ENCODE measurements at places on chromosomes 4 and X.
A peak's percentile ranks its signal among the peaks of the same experiment; 100 is the strongest.

DNA sequence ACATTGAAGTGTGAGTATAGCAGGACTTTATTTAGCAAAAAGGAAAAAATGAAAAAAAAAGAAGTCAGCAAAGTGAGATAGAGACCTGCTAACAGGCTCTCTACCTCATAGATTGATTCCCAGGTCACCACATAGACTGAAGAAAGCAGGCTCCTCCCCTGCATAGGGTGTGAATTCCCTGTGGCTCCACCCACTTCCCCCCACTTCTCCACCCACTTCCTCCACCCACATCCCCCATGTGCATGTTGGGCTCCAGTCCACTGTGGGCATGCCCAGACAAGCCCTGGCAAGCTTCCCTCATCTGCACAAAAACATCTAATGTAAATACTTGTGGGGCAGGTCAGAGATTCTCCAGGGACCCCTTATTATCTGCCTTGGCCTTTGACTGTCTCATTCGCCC is 97.8 kb downstream of the TMEM47 start:
- DNase-seq, result no peak

- DNase-seq, result no peak
Observed at GRCh38 chr4:26132858-26133257, 188.0 kb upstream of the RBPJ start.

- no peak for DNase-seq
Observed at GRCh38 chrX:86121916-86122315, 26.3 kb upstream of the DACH2 start.

GRCh38 chr4:45750721-45751120 is 373.1 kb downstream of the GABRG1 start:
- DNase-seq, result no peak

DNA sequence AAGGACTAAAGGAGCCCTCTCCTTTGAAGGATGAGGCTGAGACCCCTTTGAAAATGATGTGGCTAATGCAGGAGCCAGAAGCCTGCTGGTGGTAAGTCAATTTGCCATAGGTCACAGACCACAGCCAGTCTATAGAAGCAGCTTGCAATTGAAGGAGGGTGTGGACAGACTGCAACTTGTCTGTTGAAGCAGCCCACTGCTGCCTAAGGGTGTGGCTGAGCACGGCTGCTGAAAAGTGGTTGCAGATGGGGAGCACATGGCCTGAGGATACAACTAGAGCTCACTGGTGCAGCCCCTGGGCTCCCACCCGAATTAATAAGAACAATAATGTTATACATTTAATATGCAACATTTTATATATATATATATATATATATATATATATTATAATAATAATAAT is 11.4 kb upstream of the EXOC1L start:
- DNase-seq, result no peak

DNA sequence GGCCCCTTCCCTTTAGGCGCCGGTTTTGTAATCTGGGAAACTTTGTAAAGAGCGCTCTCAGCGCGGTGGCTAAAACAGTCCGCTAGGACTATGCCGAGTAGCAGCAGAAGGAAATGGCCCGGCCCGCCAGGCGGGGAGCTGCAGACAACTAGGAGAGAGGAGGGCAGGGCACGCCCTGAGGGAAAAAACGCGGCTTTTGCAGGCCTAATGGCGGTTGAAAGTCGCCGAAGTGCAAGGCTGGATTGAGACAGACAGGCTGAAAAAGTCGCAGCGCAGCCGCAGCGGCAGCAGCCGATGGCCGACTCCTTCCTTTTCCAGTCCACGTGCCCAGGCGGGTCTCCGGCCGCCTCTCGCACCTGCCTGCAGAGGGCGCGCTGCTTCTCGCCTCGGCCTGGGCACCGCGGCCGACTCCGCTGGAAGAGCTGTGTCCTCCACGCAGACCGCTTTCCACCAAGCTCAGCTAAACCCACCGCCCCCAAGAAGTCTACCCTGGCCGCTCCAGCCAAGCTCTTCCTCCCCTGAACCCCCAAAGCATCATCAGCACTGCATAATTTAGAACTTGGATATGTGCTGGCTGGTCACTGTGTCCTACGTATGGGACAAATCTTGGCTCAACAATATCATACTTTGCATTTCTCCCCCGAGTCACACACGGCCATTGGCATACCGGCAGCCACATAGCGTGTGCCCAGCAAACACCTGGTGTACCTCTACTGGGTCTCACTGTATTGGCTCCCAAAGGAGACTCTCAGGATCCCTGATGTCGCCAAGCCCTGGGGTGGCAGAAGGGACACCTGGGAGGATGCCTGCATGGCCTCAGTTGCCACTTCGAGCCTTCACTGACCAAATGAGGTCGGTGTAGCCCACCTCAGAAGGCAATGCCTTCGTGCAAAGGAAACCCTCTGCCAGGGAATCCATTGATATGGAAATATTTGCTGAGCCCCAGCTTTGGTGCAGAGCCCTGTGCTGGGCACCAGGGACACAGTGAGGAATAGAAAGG is 14.5 kb downstream of the SLC25A5 start:
- DNase-seq, result peak; percentile 40

DNA sequence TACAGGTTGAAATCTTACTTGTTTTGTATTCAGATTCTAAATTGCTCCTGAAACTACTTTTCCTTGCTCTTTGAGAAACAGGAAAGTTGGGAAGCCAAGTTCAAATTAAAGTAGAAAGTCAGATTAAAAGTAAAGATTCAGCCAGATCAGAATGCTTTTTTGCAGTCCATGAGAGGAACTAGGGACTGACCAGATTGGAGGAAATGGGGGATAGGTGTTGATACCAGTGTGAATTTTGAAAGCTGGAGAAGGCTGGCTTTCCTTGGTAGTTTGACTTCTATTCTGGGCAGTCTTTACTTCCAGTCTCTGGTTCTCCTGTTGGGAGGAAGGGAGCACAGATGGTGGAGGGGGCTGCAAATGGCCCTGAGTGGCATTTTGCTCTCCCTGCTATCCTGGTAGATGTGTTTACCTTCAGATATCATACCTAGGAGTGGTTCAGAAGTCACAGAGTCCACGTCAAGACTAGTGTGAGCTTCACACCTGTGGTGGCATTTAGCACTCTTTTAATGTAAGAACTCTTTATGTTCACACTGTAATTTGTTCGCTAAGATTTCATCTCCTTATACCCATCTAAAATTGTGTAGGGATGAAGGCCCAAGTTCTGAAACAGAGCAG is 68.8 kb downstream of the FNIP2 start:
- no peak for DNase-seq
